ENCODE measurements at places on chromosomes 5 and 9.

- DNase-seq, result no peak
Observed at GRCh38 chr5:65903581-65903980, 22.8 kb upstream of the ERBIN start.

DNA sequence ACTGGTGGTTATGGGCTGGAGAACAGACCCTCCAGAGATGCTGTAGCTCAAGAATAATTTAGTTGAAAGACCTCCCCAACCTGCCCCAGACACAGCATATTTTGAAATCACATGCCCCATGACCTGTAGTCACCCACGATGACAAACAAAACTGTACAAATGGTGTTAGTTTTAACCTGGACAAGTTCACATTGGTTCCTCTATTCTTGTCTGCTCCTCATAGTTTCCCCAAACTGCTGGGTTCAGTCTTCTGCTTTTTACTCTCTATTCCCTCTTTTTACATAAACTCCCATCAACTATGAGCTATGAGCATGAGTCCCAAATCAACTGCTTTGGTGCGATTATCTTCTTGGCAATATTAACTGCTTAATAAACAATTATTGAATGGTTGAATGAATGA lies 365.3 kb upstream of the CLINT1 start:
- DNase-seq, result no peak

GRCh38 chr5:35203403-35203802 lies 26.9 kb downstream of the PRLR start:
- no peak for DNase-seq

- no peak for DNase-seq
Observed at GRCh38 chr5:60372786-60373185, 327.2 kb downstream of the DEPDC1B start.

- no peak for DNase-seq
Observed at GRCh38 chr9:88776717-88777497, 214.4 kb upstream of the S1PR3 start.

- no peak for DNase-seq
Observed at GRCh38 chr5:153957205-153957604, 81.5 kb downstream of the FAM114A2 start.

- DNase-seq, result peak; percentile 12
Observed at GRCh38 chr9:128714586-128715435, 9.1 kb downstream of the ZDHHC12 start.

- DNase-seq, result no peak
Observed at GRCh38 chr5:173245319-173246134, 10.5 kb upstream of the NKX2-5 start.

DNA sequence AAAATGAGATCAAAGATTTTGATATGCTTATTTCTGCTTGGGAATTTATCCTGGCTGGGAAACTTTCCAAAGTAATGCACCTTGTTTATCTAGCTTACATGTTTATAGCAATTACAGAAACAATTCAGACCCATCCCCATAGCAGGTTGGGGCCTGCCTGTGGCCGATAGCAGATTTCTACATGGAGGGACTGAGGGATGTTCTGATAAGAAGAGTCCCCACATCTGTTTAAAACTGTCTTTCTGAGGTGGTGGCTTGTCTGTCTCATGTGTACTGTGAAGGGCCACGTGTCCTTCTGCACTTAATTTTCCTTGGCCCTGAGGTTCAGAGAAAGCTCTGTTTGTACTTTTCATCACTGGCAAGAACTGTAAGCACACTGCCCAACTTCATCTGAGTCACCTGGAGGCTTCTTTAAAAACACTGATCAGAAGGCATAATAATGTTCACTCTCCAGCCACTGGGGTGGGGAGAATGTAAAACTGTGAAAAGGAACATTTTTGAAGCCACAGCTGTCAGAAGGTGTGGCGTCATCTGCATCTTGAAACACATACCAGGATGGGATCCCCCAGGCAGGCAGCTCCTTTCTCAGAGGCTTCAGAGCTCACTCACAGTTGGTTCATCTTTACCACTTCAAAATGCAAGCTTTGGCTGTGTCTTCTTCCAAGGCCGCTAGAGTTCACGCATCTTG lies 80.3 kb downstream of the MAP1B start:
- no peak for DNase-seq

- no peak for DNase-seq
Observed at GRCh38 chr9:3331801-3332200, 194.0 kb downstream of the RFX3 start.

DNA sequence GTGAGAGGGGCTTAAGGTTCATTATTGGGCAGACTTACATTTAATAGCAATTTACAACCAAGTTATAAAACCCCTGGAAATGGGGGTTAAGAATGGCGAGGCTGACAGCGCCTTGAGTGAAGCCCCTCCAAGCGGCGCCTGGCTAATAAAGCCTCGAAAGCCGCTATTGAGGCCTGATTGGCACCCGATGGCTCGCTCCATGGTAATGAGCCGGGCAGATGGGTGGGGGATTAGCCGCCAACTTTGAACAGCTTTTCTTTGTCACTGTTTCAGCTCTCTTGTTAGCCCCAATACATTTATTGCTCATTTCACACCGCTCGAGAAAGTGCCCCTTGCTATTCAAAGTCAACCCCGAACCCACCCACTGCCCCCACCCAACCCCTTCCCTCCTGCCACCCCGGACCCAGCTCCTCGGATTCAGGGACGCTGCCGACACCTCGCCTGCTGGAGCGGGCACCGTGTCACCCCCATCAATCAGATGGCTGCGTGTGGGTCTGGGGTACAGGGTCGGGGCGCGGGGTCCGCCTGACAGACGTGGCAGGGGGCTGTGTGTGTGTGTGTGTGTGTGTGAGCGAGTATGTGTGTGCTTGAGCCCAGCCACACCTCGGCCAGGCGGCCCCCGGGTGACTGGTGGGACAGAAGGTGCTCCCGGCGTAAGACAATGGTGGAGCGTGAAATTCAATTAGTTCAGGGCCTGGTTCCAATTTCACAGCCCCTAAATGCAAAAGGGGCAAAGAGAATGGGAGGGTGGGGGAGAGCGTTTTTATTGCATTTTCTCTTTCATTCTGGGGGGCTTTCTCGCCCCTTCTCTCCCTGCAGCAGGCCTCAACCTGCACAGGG lies 34.2 kb downstream of the ASS1 start:
- DNase-seq, result no peak
